ENCODE measurements at places on chromosomes 16 and 17.

DNA sequence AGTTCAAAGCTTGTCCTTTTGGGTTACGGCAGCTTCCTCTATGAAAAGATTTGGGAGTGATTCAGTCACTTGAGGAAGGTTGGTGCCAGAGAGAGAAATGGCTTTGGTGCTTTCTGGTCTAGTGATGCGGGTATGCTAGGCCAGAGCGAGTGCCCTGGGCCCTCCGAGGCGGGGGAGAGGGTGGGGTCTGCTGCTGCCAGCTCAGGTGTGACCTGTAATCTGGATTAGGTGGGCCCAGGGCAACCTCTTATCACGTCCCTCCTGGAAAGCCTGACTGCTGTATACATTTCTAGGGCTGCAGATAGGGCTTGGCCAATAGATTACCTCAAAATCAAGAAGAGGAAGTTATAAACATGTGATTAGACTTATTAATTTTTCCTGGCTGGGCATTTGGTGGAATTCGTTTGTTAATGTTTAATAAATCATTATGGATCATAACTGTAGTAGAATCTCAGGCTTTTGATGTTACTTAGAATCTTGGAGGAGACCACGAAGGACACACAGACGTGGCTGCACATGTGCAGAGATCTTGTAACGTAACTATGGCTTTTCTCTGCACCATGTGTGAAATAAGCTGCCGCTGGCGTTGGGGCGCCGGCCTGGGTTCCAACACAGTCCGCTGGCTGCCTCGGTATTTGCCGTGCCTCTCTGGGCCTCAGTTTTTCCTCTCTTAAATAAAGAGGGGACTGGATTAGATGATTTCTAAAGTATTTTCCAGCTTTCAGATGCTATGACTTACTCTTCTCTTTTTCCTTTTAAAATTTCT, 1.2 kb downstream of the IRF8 start:
- DNase-seq, result no peak

DNA sequence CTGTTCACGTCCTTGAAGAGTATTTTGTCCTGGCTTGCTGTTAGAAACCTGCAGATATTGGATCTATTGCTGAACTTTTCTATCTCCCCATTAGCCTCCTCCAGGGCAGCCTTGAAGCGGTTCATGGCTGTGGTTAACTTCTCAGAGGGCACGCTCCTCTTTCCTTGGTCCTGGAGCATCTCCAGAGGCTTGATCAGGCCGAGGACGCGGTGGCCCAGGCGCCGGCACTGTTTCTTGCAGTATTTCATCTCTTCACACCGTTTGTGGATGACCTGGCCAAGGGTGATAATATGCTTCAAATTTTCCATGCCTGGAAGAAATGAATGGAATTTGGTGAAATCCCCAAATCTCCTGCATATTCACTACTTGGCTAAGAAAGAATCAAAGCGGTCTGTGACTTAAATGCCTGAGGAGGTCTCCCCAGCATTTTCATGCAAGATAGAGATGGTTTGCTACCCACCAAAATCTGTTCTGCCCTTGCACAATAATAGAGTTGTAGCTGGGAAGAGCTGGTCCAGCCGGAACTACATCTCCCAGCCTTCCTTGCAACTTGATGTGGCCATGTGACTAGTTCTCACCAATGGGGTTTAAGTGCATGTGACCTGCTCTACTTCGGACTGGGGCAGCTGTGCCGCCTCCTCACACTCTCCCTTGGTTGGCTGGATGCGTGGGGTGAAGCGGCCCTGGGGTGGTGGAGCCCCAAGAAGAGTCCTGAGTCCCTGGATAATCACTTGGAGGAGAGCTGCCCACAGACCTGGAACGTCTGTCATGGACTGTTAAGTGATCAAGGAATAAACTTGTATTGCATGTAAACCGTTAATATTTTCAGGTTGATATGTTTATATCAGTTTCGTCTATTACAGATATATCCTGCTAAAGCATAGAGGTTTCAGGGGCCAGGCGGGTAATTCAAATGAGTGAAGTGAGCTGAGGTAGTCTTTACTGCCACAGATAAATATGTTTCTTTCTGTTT, 4.9 kb downstream of the MLKL start:
- DNase-seq, result peak; percentile 27

DNA sequence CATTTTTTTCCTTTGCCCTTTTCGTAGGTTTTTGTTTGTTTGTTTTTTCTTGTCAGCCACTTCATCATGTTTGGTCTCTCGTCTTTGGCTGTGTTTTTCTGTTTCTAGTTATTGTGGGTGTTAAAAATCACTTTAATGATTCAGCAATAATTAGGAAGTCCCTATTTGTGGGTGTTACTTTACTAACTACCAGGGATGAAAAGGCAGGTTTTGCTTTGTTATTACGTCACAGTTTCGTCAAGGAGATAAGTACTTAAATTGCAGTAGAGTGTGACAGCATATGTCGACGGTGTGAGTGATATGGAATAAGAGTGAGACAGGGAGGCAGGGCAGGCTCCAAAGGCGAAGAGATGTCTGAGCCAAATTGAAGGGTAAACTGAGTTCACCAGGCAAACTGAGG, 479.6 kb downstream of the WWOX start:
- no peak for DNase-seq

DNA sequence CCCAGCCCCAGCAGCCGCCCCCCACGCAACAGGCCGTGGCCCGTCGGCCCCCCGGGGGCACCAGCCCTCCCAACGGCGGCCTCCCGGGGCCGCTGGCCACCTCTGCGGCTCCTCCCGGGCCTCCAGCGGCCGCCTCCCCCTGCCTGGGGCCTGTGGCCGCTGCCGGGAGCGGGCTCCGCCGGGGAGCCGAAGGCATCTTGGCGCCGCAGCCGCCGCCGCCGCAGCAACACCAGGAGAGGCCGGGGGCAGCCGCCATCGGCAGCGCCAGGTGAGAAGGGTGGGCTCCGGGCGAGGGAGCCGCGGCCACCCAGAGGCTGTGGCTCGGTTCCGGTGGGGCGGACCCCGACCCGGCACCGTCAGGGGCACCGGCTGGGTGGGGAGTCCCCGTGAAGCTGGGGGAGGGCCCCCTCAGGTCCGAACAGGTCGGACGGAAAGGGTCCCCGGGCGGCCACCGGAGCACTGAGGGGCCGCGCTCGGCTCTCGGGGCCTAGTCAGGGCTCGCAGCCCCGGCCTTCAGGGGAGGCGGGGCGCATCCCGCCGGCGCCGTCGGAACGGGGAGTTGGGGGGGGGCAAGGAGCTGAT, 583 bp downstream of the ATXN2L start:
- no peak for DNase-seq

- DNase-seq, result no peak
These were observed 4.2 kb downstream of the ENO3 start for GRCh38 chr17:4955091-4955490.

GRCh38 chr17:8954339-8954738, 11.2 kb downstream of the PIK3R5 start:
- DNase-seq, result peak; percentile 68

All from activated T-cell treated with anti-CD3 and anti-CD28 coated beads for 24 hours (primary cell).